Activated CD4-positive, alpha-beta memory T cell treated with anti-CD3 and anti-CD28 coated beads for 36 hours (primary cell): ENCODE measurements at places on chromosomes 2 and 18. TPM values are rescaled to one million over a fixed set of nuclear protein-coding genes. Genes with fewer than 3 reads are reported as not detected.

- H3K4me3 ChIP-seq, result no peak overlapping the region
- peaks cover 1% of the 10 kb centered on the region for H3K4me1 ChIP-seq
- DNase-seq, result peak; percentile 25
- H3K27me3 ChIP-seq, result peaks cover 19% of the 10 kb centered on the region
- H3K27ac ChIP-seq, result no peak overlapping the region
These were observed 91.7 kb downstream of the DTNA start for GRCh38 chr18:34801774-34802173.

GRCh38 chr2:26522325-26522724 lies 44.4 kb upstream of the OTOF start:
- H3K4me1 ChIP-seq, result peaks cover 15% of the 10 kb centered on the region
- no peaks in the 10 kb centered on the region for H3K27me3 ChIP-seq
- no peaks in the 10 kb centered on the region for H3K36me3 ChIP-seq
- no peak overlapping the region for H3K27ac ChIP-seq

- peaks cover 5% of the 10 kb centered on the region for H3K4me1 ChIP-seq
- no peak for DNase-seq
- no peaks in the 10 kb centered on the region for H3K36me3 ChIP-seq
- no peak overlapping the region for H3K27ac ChIP-seq
- no peak overlapping the region for H3K4me3 ChIP-seq
These were observed 93.1 kb downstream of the MDH1 start for GRCh38 chr2:63681896-63682295.

DNA sequence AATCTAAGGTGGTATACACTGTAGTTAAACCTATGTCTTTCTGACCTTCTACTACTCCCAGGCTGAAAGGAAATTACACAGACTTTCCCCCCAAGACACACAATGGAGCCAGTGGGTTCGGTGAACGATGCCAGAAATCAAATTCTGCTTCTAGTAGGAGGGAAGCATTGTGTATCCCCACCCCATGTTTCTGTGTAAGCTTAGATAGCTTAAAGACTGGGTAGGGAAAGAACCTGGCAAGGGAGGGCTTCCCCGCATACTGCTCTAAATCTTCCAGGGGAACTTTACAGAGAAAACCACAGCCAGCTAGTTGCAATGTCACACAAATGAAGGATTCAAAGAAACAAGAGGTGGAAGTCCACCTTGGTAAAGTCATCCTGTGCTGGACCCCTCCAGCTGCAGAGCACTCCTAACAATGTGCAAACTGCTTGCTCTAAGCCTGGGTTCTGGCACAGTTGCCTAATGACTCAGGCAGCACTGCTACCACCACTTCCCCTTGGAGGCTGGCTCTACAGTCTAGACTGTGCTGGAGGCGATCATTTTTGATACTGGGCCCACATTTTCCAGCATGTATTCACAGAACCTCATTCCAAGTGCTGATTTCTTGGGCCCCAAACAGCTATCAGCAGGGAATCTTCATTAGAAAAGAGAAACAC lies 47.5 kb downstream of the TRIB2 start:
- no peak overlapping the region for H3K4me3 ChIP-seq
- DNase-seq, result no peak
- peaks cover 13% of the 10 kb centered on the region for H3K4me1 ChIP-seq
- H3K27ac ChIP-seq, result no peak overlapping the region

Gene TRIM43
- not detected for total RNA-seq

DNA sequence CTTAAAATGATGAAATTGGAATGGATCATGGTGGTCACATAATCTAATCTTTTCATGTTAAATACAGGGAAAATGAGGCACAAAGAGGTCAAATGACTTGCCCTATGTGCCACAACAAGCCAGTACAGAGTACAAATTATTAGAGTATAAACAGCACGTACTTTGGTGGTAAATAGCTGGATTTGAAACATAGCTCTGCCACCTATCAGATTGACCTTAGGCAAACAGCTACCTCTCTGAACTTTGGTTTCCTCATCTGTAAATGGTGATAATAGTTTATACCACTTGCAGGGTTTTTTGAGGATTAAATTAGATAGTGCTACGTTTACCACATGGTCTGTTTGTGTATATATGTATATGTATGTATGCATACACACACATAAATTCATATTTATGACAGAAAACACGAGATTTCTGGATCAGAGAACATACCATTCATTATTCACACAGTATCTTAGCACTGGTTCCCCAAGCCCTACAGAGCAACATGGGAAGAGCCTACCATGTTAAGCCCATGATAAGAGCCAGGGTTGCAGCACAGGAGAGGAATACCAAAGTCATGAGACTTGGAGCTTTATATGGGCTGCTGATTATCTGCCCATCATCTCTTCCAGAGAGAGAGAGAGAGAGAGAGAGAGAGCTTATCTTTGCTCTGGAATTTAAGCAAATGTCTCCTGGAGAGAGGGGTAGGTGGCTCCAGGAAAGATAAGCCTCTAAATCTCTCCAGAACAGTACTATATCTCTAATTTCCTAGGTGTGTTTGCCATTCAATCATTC lies 73.5 kb downstream of the MDH1 start:
- H3K36me3 ChIP-seq, result no peaks in the 10 kb centered on the region
- DNase-seq, result no peak
- H3K27ac ChIP-seq, result no peak overlapping the region
- peaks cover 15% of the 10 kb centered on the region for H3K27me3 ChIP-seq
- no peaks in the 10 kb centered on the region for H3K4me1 ChIP-seq

Gene POU3F3
- not detected for total RNA-seq

GRCh38 chr18:46034230-46034629 lies 37.8 kb downstream of the PSTPIP2 start:
- H3K27me3 ChIP-seq, result no peaks in the 10 kb centered on the region
- no peak overlapping the region for H3K27ac ChIP-seq
- H3K4me1 ChIP-seq, result peaks cover 3% of the 10 kb centered on the region
- no peak for DNase-seq
- no peak overlapping the region for H3K4me3 ChIP-seq

- H3K27ac ChIP-seq, result no peak overlapping the region
- no peaks in the 10 kb centered on the region for H3K4me1 ChIP-seq
- no peak for DNase-seq
- H3K36me3 ChIP-seq, result no peaks in the 10 kb centered on the region
These were observed 219.6 kb downstream of the LTBP1 start for GRCh38 chr2:33166287-33166881.

DNA sequence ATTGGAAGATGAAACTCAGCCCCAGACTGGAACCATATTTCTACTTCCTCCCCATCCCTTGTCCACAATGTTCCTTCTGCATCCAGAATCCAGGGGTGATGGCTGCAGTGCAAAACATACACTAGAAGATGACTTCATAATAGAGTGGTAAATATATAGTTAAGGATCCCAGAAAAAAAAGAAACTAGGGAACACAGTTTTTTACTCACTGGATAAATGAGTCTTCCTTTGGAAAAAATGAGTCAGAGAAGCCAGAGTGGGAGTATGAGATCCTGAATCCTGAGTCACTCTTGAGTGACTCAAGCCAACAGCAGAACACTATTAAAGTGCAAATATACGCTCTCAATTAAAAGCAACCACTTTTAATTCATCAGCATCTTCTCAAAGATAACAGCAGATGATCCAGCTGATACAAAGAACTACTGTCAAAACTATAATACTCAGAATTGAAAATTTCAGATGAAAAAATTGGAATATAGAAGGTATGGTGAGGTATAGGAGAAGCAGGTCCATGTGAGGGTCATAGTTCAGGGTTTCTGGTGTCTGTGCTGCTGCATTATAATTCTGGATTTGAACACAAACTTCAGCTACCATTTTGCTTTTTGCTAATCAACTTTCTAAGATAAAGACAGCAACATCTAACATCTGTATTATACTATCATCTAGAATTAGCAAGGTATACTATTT lies 987.2 kb upstream of the CDH2 start:
- no peak overlapping the region for H3K4me3 ChIP-seq
- H3K27ac ChIP-seq, result no peak overlapping the region
- no peaks in the 10 kb centered on the region for H3K4me1 ChIP-seq
- H3K27me3 ChIP-seq, result no peaks in the 10 kb centered on the region

GRCh38 chr18:63908858-63909257 lies 1.1 kb downstream of the SERPINB10 start:
- no peaks in the 10 kb centered on the region for H3K36me3 ChIP-seq
- no peak for DNase-seq
- H3K4me1 ChIP-seq, result peaks cover 2% of the 10 kb centered on the region
- H3K27me3 ChIP-seq, result peaks cover 23% of the 10 kb centered on the region
- no peak overlapping the region for H3K27ac ChIP-seq

DNA sequence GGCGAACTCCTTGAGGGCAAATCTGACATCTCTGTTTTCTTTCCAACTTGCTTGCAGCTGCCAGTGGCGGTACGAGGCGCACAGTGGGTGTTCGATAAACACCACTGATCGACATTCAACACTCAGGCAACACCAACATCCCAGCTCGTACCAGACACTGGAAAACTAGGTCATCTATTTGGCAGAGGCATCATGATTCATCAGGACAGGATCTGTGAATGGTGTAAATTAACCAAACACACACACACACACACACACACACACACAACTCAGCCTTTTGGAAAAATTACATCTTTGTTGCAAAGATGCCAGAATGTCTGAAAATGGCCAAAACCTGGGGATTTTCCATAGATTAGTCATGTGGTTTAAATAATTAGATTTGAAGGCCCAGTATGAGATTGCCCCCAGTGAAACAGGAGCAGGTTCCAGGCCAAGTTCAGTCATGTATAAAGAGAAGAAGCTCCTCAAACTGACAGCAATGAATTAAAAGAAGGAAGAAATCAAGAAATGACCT lies 150.5 kb upstream of the NCKAP5 start:
- H3K4me3 ChIP-seq, result no peak overlapping the region
- H3K27me3 ChIP-seq, result no peaks in the 10 kb centered on the region
- H3K4me1 ChIP-seq, result no peaks in the 10 kb centered on the region
- H3K27ac ChIP-seq, result no peak overlapping the region

DNA sequence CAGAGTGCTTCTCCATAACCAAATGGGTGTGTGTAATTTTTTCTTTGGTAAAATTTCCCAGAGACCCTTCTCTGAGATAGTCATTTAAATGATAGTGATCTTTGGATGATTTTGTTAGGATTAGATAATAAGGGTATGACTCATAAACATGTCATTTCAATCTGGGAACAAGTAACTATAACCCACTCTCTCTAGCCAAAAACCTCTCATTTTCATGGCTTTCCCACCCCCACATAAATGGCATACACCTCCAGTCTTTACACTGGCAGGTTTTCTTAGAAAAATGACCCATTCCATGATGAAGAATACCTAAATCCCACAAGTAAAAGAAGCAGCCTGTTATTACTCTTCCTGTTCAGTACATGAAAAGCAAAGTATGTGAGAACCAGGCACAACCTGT lies 572.0 kb upstream of the ZEB2 start:
- DNase-seq, result no peak
- H3K27ac ChIP-seq, result no peak overlapping the region
- no peaks in the 10 kb centered on the region for H3K4me1 ChIP-seq
- H3K4me3 ChIP-seq, result no peak overlapping the region
- H3K27me3 ChIP-seq, result no peaks in the 10 kb centered on the region

Gene SERPINB4
- not detected for total RNA-seq

Gene TCF23
- total RNA-seq, result not detected

DNA sequence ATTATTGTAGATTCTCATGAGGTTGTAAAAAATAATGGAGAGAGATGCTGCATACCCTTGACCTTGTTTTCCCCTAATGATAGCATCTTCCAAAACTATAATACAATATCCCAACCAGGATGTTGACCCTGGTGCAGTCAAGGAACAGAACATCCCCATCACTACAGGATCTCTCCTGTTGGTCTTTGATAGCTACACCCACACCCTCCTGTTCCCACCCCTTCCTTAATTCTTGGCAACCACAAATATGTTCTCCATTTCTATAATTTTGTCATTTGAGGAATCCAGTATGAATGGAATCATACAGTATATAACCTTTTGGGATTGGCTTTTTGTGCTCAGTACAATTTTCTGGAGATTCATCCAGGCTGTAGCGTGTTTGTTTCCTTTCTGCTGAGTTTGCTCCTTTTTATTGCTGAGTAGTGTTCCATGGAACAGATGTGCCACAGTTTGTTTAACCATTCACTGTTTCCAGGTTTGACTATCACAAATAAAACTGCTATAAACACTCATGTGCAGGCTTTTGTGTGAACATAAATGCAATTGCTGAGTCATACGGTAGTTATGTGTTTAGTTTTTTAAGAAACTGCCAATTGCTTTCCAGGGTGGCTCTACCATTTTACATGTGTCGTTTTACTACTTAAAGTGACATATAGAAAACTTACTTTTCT lies 22.2 kb downstream of the MCFD2 start:
- peaks cover 4% of the 10 kb centered on the region for H3K4me1 ChIP-seq
- DNase-seq, result no peak
- no peak overlapping the region for H3K27ac ChIP-seq
- H3K4me3 ChIP-seq, result no peak overlapping the region
- no peaks in the 10 kb centered on the region for H3K36me3 ChIP-seq

DNA sequence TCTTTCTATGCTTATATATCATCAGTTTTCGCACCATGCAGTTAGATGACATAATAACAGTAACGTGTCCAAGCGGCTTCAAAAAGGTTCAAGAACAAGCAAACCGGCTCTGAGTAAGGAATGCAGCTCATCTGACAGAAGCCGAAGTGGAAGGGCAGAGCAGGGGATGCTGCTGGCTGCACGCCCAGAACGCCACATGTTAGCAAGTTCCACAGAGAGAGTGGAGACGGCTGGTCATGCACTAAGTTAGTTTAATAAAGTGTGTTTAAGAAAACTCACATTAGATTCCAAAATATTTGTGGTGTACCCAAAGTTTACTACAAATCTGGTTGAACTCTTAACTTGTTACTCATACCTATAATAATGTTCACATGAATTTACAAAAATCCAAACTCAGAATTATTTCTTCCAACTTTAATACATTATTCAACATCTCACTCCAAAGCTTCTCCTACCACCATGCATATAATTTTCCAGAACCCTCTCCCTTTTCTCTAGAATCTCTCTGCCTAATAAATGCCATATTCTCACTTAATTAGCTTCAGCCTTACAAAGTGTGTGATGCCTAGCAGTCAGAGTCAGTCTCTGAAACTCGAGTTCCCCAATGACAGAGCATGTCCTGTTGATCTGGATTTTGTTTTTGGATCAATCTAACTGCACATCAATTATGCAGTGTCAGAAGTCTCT lies 170.0 kb downstream of the DNAH7 start:
- no peak overlapping the region for H3K27ac ChIP-seq
- DNase-seq, result no peak
- no peaks in the 10 kb centered on the region for H3K36me3 ChIP-seq
- H3K27me3 ChIP-seq, result no peaks in the 10 kb centered on the region

DNA sequence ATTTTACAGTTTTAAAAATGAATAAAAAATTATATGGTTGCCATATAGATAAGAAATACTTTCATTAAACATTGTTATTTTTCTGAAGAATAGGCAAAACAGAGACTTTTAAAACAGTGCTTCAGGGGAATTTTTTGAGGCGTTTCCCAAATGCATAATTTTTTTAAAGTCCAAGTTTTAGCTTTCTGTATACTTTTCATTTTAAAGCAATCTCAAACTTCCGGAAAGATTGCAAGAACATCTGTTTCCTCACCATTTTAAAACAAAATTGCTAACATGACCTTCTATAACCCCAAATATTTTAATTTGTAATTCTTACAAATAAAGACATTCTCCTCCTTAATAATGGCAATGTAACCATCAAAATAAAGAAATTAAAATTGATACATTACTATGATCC lies 15.1 kb upstream of the MBD2 start:
- no peaks in the 10 kb centered on the region for H3K4me1 ChIP-seq
- DNase-seq, result no peak
- no peaks in the 10 kb centered on the region for H3K36me3 ChIP-seq
- H3K27me3 ChIP-seq, result no peaks in the 10 kb centered on the region
- H3K27ac ChIP-seq, result no peak overlapping the region

- peak within 1 kb of the TSS; percentile 58 for H3K4me3 ChIP-seq
- H3K27me3 ChIP-seq, result no peaks in the 10 kb centered on the region
- H3K4me1 ChIP-seq, result peaks cover 48% of the 10 kb centered on the region
- H3K36me3 ChIP-seq, result no peaks in the 10 kb centered on the region
- H3K27ac ChIP-seq, result peak within 1 kb of the TSS; percentile 69
These were observed at the start of gene GPR35 for GRCh38 chr2:240624950-240625621. GPR35 (plus strand) TSS chr2:240625480; CDS start chr2:240629953, 4,473 bp downstream.
